ENCODE measurements at places on chromosomes 11 and 22. TPM values are rescaled to one million over a fixed set of nuclear protein-coding genes. Genes with fewer than 3 reads are reported as not detected.

The OR2AT4 gene
- not detected for total RNA-seq

The CHADL gene
- 0.99 TPM for total RNA-seq

The OR52E8 gene
- not detected for total RNA-seq

The HORMAD2 gene
- total RNA-seq = not detected

The OR52A5 gene
- not detected for total RNA-seq

The CRYBB2 gene
- not detected for total RNA-seq

The LIMK2 gene
- total RNA-seq = 51.5 TPM

The MYEOV gene
- total RNA-seq = 7.0 TPM

The C11orf65 gene
- 1.6 TPM for total RNA-seq

The SHANK3 gene
- total RNA-seq = 0.90 TPM

The SUSD2 gene
- 0.99 TPM for total RNA-seq

The WBP2NL gene
- 1.6 TPM for total RNA-seq

The MMP27 gene
- total RNA-seq = not detected

The CD3E gene
- not detected for total RNA-seq

The PHF21B gene
- not detected for total RNA-seq

The CSKMT gene
- 9.8 TPM for total RNA-seq

DNA sequence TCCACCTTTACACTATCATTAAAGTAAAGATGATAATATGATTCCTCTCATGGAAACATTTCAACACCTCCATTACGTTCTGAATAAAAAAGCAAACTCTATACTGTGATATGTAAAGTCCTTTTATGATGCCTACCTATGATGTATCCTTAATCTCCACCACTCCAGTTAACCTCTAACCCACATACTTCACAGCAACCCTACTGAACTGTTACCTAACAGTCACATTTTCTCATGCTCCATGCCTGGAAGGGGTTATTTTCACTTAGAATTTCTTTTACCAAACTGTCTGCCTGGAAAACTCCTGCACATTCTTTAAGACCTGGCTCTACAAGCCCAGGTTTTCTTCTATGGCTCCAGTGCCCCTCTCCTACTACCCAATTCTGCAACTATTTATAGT is 129.1 kb downstream of the FCHSD2 start:
- DNase-seq = no peak

DNA sequence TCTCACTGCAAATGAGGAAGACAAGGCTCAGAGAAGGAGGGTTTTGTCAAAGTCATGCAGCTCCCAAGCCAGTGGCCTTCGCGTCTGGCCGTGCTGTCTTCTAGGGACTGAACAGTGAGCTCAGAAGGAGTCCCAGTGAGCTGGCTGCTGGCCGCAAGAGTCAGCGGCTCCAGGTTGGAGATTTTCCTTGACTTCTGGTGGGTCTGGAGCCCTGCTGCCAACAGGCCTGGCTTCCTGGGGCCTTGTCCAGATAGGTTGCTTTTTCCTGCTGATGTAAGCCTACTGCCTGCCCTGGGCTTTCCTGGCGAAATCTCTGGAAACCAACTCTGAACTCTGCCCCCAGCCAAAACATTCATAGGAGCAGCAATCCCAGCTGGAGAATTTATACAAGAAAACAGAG is 272.7 kb upstream of the CADM1 start:
- no peak for DNase-seq

DNA sequence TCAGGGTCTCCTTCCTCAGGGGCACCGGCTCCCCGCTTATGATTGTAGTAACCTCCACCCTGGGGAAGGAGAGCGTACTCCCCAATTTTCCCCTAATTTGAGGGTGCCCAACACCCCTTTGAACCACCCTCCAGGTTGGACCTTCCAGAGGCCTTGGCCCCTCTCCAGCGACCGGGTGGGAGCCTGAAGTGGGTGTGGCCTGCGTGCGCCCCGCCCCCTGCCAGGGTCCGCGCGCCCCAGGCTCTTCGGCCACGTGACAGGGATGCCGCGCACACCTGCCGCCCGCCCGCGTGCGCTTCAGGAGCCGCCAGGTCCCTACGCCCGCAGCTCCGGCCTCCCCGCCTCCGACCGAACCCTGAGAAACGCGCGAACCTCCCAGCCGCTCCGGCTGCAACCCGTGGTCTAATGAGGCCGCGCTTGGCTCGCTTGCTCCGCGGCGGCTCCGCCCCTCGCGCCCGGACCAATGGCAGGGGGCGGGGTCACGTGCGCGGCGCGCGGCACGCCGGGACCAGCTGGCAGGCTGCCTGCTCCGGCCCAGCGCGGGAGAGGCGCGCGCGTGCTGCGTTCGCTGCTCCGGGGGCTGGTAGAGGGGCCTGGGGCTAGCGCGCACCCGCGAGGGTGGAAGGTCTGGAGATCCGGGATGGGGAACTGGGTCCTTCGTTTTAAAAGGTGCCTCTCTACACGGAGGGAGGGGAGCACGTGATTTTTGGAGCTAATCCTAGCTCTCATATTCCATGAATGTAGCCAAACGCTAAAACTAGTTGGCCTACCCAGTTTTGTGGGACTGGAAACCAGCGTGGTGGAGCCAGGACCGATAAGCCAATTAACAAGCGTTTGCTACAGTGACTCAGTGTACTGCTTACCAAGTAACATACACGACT is at the start of gene FOXRED2:
FOXRED2 (minus strand) TSS at position 404 of the 881 bp plus-strand sequence. CDS start 618 bp downstream, outside the sequence.
- DNase-seq = peak; percentile 75

DNA sequence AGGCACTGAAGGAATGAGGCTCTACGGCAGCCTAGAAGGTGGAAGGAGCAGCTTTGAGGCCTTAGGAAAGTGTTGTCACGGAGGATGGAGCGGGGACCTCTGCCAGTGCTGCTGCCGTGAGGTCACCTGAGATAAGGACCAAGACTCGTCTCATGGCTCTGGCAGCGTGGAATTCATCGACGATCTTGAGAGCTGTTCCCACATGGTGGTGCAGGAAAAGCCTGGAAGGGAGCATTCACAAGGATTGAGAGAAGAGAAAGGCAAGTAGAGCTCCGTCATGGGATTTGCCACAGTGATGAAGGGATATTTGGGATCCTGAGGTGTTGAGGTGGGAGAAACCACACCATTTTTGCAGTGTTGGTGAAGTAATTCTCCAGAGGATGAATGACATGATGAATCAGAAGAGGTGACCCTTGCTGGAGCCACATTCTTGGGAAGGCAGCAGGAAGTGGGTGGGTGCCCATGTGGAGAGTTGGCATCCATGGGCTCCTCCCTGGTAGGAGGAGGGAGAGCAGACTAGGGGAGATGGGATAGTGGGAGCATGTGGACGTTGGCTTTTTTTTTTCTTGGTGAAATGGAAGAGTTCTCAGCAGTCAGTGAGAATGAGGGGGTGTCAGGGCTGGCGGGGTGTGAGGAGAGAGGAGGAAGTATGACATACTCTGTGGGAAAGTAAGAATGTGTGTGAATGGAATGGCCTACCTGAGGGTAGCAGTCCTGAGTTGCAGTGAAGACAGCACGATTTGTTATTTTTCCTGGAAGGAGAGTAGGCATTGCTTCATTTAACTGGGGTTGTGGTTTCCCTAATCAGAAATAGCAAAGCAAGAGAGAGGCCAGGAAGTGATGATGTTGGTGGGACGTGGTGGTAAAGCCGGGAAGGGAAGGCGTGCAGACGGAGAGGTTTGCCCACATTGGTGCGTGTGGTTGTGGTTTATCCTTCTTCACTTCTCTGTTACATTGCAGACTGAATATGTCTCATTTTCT is 11.1 kb downstream of the PPP6R3 start:
- peak; percentile 30 for DNase-seq

DNA sequence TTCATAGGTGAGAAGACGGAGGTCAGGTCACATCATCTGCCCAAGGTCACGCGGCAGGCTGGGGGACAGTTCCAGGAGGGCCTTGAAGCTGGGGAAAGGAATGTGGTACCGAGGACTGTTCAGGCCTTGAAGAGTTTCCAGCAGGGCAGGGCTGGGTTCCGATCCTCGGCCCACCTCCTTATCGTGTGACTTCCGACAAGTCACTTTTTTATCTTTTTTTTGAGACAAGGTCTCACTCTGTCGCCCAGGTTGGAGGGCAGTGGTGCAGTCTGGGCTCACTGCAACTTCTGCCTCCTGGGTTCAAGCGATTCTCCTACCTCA is 623 bp downstream of the NDUFS8 start:
- DNase-seq = peak; percentile 49

- DNase-seq = peak; percentile 60
These were observed 61.0 kb downstream of the RPS6KA4 start for GRCh38 chr11:64419818-64420485.

DNA sequence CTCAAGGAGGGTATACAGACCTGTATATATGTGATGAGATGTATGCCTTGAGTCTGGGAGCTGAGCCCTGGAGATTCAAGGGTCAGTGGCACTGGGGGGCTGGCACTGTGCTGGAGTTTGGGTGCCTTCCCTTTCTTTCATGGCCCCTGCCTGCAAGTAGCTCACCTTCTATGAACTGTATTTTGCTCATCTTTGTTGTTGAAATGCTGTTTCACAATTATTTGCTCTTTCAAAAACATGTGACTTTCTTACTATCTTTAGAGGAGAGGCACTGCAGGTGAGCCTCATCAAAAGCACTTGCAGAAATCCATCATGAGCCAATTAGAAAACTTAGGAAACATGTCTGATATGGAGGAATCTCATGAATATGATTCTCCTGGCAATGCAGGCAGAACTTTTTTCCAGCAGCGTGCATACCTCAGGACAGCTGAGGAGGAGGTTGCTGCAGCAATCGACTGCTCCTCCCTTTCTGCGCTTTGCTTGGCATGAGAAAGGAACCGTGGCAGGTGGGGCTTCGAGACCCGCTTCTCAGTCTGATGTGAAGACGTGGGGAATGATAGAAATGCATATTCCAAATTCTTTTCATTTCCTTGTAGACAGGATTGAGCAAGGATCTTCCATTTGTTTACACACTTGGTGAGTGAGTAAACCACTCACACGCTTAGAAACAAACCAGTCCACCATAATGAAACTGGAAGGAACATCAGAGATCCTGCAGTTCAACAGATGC is 178.4 kb upstream of the E2F8 start:
- DNase-seq = peak; percentile 85

- no peak for DNase-seq
These were observed 914 bp downstream of the INPPL1 start for GRCh38 chr11:72225411-72225951.

DNA sequence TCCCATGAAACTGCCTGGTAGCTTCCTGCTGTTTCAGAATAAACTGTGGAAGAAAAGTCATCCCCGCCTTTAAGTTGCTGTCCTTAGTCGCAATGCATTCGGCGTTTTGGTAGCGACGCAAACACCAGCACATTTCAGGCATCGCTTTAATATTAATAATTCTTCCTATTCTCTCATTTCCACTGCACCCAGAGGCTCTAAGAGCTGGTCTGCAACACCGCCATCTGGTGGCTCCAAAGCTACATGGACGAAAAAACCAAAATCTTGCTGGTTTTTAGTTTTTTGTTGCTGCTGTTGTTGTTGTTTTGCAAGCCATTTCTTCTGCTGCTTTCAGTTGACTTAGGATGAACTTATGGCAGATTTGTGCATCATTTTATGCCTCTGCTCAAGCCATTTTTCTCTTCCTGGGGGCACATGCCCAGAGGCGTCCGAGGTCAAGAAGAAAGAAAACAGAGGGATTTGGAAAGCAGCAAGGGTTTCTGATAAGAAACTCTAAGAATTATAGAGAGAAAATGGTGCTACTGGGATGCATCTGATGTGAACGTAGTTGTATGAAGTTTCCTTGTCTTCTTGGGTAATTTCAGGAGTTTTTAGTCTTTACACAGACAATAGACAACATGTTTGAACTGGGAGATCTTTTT is 345.4 kb upstream of the KIRREL3 start:
- DNase-seq = peak; percentile 18

DNA sequence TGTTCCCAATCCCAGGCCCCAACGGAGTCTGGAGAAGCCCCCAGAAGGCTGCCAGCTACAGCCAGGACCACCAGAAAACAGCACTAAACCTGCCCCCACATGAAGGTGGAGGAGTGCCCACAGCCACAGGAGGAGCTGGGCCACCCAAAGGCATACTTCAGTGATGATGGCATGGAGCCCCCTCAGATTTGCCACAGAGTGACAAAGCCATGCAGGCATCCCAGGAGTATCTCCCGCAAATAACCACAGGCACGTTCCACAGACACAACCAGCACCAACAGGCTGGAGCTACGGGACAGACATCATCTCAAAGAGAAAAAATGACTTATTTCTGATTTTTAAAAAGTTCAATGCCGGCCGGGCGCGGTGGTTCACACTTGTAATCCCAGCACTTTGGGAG is 10.6 kb downstream of the CARS1 start:
- no peak for DNase-seq

DNA sequence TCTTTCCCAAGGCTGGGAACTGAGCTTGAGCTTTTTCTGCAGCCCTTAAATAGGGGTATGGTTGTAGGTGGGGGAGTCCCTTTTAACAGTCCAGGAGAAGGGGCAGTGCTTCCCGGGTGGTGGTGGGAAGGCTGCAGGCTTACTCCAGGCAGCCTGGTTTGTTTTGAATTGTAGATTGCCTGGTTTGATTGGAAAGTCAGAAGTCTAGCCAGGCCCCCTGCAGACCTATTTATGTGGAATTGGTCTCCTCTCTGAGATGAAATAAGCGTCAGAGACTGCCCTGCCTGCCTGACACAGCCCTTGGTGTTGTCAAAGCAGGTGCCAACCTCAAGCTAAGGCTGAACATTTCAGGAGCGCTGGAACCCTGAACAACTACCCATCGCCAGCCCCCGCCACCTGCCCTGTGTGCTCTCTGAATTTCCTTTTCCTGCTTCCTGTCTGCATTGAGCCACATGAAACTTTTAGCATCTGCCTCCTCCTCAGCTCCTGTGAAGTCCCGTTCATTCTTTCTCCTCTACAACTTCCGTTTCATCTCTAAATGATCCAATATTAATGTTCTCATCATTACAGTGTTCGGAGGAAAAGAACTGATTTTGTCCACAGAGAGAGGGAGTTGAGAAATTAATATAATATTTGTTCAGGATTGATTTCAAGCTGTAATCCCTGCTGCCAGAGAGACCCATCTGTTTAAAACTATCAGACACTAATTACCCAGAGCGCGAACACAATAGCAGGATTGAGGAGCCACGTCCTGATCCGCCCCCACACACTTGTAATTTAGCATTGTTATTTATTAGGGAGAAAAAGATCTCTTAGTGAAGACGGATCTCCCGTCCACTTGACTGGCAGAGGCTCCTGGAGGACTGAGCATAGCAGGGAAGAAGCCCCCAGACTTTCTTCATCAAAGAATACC is 136.5 kb downstream of the TRIM29 start:
- DNase-seq = no peak

DNA sequence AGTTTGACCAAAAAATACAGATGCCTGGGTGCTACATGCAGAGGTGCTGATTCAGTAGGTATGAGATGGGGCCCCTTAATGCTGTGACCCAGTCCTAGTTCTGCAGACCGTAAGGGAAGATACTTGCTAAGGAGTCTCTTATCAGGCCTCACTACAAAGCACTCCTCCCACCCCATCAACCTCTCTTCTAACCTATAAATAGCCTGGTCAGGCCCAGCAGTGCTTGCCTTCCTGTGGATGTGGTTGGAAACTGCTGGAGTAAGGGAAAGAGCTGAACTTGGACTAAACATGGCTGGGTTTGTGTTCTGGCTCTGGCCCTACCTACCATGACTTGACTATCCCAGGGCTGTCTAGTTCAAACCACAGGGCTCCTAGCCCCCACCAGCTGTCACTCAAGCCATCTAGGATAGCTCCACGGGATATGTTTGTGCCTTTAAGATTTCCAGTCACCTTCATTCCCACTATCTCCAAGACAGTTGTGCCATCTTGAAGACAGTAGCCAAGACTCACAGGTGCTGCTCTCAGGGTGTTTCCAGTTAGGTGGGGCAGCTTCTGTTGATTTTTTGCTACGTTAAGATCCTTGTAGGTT is 9.5 kb upstream of the DKK3 start:
- DNase-seq = peak; percentile 70
